ENCODE measurements at places on chromosomes 3 and 15.

DNA sequence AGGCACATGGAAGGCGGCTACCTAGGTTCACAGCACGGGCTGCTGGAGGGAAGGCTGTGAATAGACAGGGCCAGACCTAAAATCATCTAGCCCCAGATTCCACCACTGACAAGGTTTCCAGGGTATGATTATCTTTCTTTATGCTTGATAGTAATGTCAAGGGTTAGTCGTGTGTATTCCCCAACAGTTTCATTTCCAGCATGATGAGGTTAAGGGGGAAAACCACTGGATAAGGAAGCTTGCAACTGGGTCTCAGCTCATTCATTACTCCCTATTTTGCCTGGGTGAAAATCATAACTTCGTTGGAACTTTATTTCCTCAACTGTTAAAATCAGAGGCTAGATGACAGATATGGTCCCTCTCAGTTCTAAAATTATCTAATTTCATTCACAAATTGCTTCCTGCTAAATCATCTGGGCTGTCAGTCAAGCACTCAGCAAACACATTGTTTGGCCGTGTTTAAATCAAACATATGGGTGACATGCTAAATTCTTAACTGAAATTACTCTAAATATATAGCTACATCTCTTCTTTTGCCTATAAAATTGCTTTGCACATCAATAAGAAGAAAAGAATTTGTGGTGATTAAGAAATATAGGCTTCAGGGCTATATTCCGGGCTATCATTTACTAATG lies 111.7 kb downstream of the CYP19A1 start:
- no peak for DNase-seq

DNA sequence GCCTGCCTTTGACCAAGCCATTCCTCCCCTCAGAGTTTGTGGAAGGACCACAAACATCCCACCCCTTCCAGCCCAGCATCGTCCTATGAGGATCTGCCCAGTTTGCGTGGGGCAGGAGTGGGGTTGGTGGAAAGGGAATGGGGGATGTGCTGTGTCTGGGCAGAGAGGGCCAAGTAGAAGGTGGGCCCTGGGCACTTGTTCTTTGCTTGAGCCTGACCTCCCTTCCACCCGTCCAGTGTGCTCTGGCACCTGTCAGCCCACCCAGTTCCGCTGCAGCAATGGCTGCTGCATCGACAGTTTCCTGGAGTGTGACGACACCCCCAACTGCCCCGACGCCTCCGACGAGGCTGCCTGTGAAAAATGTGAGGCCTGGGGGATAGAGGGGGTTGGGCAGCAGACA lies 10.3 kb downstream of the SPINT1 start:
- DNase-seq, result no peak

DNA sequence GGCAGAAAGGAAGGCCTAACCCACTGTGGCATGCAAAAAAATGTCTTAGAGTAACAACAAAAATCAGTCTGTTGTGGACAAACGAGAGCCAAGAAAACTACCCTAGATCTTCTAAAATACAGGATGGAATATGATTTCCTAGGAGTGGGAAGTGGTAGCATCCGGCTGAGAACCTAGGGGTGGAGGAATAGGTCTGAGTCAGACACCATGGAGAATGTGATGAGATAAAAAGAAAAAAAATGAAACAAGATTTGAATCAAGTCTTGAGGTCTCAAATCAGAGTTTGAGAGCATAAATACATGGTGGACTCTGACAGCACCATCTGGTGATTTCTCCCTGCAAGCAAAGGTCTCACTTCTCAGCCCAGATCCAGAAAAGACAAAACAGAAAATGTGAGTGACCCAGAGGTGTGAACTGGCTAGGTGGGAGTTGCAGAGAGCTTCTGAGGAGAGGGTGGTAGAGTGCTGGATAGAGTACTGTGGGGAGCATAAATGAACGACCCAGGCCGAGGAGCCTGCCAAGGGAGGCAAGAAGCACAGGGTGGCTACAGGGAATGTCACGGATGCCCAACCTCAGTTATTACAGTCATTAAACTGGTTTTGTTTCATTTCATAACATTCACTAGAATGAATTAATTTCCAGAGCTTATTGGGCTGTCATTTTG lies 27.6 kb upstream of the VEPH1 start:
- peak; percentile 19 for DNase-seq

GRCh38 chr15:72141171-72142084 lies 23.2 kb downstream of the SENP8 start:
- no peak for DNase-seq

DNA sequence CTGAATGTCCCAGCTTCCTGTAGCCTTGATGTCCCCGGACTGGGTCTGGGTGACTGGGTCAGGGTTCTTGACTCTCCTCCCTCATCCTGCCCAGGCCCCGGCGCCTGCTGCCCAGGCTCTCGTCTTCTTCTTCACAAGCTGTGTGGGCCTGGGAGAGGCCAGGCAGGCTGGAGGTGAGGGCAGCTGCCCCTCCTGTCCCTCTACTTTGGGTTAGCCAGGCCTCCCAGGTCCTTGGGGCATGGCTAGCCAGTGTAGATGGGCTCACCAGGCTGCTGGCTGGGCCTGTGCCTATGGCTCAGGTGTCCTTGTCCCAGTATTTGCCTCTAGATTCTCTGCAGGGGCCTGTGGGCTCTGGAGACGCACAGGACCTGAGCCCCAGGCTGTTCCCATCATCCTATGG lies 31.8 kb downstream of the TKT start:
- no peak for DNase-seq

GRCh38 chr15:57921371-57921770 lies 144.1 kb downstream of the ALDH1A2 start:
- DNase-seq, result no peak

DNA sequence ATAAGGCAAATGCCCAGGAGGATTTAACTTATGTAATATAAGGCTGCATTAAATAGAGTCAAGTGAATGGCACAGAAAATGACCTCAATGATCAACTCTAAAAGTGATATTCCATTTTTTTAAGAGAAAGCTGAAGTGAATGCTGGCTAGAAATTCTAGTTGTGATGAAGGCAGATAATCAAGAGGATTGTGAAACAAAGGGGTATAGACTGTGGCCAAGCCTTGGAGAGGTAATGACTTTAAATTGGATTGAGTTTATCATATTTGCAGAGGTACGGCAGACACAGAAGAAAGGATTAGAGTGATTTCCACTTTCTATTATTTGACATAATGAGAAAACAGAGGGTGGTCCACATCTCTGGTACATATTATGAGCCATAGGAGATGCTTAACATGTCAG lies 269.2 kb downstream of the MECOM start:
- no peak for DNase-seq

DNA sequence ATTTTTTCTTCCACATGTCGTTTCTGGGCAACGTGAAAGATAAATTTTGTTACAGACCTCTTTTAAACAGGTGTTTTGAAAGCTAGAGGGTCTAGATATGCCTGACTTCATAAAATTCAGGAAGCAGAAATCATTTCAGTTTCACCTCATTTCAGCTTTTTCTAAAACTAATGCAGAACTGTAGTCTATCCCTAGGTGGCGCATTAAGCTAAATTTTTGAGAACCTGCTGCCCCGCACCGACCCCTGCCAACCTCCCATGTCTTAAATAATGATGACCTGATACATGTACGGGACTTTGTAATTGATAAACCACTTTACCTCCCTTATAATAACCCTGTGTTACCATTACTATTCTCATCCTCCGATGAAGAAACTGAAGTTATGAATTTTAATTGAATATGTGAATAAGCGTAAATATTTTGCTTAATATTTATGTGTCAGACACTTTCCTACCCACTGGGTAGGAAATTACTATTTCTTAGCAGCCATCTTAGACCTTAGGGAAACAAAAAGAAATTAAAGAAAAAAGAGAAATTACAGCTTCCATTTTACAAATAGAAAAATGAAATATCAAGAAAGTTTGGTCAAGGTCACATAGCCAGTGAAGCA lies 78.7 kb upstream of the GCNT3 start:
- DNase-seq, result peak; percentile 57

DNA sequence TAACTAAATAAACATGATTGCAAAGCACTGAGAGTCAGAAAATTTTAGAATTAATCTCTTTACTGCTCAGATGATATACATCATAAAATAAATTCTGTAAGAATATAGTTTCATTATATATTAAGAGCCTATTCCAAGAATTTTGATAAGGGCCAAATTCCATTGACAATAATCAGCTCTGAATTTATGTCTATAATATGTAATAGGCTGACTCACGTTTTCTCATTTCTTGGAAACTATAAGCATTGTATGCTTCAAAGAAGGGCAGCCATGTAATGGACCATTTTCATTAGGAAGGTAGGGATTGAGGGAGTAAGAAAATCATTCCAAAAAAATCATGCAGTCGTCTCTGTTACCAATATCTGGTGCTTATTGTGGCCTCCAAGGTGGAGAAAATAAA lies 315.9 kb downstream of the ZIC4 start:
- DNase-seq, result no peak

All from RKO (cell line).